RKO (cell line): ENCODE measurements at places on chromosomes 3 and 15.

DNA sequence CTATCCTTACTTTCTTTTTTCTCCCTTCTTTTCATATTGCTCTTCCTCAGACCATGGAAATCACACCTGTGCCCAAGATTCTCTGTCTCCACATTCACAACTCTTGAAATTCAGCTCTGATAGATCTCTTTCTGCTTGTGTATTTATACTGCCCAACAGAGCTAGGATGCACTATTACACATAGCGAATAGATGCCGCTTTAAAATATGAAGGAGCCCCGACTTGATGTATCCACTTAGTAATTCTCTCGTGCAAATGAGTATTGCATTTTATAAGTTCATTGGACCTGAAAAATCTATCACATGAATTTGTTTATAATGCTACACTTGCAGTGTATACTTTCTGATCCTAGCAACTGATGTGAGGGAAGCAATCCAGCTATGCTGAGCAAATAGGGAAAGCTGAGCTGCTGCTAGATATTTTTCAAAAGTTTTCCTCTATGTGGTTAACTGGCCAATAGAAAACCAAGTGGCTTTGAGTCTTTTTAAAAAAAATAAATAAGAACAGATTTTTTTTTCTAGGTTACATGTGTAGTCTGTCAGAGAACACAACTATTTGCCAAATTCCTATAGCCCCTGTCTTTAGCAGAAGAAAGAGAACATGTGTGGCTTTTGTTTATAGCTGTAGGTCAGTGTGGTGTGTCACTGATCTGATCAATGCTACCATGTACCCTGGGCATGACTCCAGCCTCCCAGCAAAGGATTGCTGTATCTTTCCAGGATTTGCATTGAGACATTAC, 64.3 kb upstream of the LEKR1 start:
- no peak for DNase-seq

DNA sequence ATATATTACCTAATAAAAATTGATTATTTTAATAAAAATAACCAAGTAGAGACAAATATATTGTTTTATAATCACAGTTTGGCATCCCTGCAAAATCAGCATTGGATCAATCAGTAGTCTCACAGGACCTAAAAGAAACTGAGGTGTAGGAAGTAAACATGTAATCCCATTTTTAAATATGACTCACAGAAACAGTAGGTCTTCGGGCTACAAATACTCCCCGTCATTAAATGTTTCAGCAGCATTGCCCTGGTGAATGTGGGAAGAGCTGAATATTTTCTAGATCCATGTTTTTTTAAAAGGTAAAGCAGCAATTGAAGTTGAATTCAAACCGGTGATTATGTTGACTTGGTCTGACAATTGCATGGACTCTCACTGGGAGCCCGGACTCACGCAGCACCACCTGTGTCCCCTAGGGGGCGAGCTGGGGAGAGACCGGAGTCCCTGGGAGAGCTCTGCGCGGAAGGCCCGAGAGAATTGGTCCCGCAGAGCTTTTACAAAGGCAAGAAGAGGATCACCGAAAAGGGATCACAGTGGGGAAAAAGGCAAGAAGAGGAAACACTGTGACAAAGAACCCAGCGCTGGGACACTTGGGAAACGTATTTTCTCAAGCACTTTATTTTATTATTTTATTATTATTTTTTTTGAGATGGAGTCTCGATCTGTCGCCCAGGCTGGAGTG, 17.2 kb upstream of the USP3 start:
- DNase-seq: peak; percentile 82

GRCh38 chr3:5013021-5013906, 34.0 kb downstream of the BHLHE40 start:
- no peak for DNase-seq

DNA sequence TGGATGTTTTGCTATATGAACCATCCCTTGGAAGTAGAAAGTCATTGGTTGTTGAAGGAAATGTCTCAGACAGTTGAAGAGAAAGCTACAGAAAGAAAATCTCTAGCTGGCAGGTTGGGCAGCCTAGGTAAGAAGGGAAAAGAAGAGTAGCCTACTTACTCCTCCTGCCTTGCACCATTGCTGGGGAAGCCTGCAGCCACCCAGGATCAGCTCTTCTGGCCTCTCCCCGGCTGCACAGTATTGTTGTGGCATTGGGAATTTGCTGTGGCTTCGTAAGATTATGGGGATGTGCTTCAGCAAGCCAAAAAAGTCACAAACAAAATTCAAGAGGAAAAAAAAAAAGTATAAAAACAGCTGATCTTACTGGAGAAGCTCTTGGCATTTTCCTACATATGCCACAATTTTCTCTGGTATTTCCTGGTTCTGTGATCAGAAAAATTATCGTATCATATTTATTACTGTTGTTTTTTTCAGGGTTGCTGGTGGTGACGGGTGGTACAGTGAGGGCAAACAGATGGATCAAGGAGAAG, 154.2 kb downstream of the TIGIT start:
- no peak for DNase-seq

DNA sequence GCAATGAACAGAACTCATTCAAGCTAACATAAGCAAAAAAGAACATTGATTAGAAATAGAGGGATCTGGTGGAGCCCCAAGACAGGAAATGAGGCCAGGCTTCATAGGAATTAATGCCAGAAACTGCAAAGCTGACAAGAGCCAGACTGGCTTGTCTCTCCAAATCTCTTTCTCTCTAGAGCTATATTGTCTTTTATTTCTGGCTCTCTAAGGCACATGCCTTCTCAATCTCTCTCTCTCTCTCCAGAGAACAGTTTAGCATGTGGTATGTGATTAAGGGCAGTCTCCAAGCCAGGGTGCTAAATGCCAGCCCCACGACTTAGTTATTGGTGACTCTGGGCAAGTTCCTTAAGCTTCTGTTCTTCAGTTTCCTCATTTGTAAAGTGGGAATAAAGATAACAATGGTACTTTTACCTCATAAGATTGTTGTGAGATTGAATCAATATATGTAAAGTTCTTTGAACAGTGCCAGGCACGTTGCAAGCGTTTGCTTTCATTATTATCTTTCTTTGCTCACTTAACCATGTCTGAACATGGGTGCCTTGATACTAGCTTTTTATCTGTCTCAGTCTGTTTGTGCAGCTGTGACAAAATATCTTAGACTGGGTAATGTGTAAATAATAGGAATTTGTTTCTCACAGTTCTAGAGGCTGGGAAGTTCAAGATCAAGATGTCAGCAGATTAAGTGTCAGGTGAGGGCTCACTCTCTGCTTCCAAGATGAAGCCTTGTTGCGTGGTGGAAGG, 123.2 kb downstream of the BDH1 start:
- no peak for DNase-seq

- DNase-seq: no peak
Observed at GRCh38 chr3:106830334-106830733, 546.9 kb upstream of the CCDC54 start.

DNA sequence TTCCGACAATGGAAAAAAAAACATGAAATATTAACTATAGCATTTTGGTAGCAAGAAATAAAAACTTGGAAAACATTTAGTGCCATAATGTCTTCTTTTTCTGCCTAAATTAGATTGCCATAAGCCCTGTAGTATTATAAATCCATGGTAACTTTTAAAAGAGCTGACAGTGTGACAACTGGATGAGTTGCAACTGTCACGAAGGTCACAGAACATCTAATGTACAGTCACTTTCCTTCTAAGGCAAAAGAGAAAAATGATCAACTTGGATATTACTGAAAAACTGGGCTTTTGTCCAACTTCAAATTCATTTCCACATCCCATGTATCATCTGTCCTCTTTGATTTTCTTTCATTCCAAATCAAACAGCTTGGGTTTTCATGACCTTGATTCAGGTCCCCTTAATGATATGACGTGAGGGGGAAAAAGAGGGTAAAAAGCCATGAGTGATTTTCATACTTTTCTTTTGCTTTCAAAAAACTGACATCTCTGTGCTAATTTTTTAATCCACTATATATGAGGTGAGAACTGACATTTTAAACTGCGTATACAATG, 602 bp downstream of the CPB1 start:
- DNase-seq: no peak

- DNase-seq: no peak
Observed at GRCh38 chr3:102979191-102979590, 544.4 kb downstream of the ZPLD1 start.

DNA sequence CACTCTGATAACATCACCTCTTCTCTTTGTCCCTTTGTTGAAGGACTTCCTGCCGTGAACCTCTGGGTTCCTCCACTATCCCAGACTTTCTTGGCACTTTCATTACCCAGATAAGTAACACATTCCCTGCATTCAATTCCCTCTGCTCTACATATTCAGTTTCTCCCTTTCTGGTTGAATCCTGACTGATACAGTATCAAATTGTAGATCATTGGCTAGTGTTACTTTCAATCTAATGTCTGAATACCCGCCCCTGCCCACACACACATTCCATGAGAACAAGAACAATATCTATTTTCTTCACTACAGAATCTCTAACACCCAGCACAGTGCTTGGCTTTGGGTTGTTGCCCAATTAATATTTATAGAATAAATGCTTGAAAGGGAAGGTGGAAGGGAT, 163.5 kb downstream of the ABHD5 start:
- DNase-seq: no peak

- DNase-seq: no peak
Observed at GRCh38 chr3:123157598-123158287, 44.0 kb upstream of the SEC22A start.

- DNase-seq: no peak
Observed at GRCh38 chr3:115999001-115999585, 375.8 kb downstream of the GAP43 start.

- no peak for DNase-seq
Observed at GRCh38 chr3:1699361-1699920, 399.2 kb upstream of the CNTN4 start.

DNA sequence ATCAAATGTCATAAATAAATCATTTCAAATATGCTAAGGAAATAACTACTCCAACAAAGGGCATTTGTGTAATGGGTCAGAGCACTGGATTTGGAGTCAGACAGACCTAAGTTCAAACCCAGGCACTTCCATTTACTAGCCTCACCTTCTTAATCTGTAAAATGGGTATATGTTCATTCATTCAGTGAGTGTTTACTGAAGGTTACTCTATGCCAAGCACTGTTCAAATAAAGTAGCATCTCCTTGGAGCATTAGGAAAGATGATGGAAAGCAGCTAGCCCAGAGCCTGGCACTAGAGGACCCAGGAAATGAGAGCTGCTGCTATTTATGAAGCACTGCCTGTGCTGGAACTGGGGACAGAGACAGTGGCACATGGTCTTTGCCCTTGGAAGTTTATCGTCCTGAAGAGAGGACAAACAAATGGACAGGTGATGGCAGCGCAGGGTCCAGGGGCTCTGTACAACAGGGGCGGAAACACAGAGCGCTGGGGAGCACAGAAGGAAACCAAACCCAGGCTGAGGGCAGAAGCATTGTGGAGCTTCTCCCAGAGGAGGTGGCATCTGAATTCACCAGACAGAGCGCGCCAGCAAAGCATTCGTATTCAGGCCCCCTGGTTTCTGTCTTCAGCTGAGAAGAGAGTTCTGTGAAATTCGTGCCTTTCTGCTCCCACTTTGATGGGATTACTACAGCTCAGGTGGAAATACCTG, 19.0 kb downstream of the TM4SF4 start:
- DNase-seq: no peak

DNA sequence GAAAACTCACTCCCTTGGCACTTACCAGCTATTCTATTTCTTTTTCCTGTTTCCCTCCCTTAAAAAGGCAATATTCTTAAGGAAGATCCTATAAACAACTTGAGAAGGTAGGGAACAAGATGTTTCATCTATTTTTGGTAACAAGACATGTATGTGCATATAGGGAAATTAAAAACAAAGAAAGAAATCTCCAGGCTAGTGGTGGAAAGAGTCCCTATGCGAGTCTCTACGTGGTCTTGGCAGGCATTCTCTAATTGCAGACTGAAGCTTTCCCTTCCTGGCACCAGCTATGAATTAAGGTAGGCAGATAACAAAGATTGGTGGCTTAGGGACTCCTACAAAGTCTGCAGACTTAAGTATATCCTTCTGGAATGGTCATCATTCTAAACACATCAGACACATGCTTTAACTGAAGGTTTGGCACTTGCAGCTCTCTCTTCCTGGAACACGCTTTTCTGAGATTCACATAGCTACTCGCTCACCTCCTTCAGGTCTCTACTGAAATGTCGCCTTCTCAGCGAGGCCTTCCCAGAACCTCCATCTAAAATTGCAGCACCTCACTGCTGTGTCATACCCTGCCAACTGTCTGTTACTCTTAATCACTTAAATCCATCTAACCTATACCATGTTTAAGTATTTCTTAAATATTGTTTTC, 336.0 kb downstream of the VGLL3 start:
- no peak for DNase-seq

- no peak for DNase-seq
Observed at GRCh38 chr3:184168363-184169120, 6.1 kb upstream of the AP2M1 start.

- DNase-seq: no peak
Observed at GRCh38 chr3:58035524-58036255, 27.5 kb downstream of the FLNB start.

- DNase-seq: no peak
Observed at GRCh38 chr3:173730391-173730790, 332.8 kb downstream of the NLGN1 start.

DNA sequence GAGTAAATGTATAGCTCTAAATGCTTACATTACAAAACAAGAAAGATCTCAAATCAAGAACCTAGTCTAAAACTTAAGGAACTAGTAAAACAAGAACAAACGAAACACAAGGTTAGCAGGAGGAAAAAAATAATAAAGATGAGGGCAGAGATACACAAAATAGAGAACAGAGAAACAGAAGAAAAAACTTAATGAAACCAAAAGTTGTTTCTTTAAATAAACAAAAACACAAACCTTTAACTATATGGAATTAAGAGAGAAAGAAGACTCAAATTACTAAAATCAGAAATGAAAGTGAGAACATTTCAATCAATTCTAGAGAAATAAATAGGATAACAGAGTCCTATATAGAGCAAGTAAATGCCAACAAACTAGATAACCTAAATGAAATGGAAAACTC, 59.6 kb downstream of the DLG1 start:
- DNase-seq: no peak

DNA sequence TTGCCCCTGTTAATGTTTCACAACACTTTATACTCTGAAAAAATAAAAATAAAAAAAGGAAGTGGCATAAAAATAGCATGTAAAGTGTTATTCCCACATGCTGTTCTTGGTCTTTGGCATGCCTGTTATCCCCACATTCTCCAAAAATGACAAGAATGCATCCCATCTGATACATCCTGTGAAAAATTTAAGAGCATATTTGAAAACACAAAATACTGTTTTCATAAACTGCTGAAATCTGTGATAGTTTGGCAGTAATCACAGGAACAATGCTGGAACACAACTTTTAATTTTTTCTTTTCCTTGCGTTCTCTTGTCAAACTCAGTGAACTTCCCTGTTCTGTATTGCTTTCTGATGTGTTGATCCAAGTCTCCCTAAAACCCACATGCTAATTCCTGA, 288.8 kb downstream of the ROBO2 start:
- DNase-seq: no peak
